ENCODE measurements at places on chromosomes 4 and X. TPM values are rescaled to one million over a fixed set of nuclear protein-coding genes. Genes with fewer than 3 reads are reported as not detected.

GRCh38 chrX:118570209-118570608 lies 74.6 kb downstream of the DOCK11 start:
- DNase-seq, result no peak

DNA sequence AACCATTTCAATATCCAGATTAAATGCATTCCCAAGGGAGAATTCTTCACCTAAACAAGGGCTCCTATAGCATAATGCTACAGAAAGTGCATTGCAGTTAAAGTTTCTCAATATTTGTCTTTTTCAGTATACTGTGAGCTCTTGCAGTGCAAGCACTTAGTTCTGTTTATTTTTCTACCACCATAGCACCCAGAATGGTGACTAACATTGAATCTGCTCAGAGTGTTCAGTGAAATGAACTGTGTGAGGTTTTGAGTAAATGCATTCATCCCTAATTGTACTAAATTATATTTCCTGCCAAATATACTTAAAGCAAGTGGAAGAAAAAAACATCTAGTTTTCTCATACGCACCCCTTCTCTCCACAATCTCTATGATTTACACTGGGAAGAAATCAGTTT lies 383.9 kb downstream of the PCDH7 start:
- DNase-seq, result no peak

GRCh38 chrX:103864886-103865534 lies 33.0 kb upstream of the RAB9B start:
- no peak for DNase-seq

DNA sequence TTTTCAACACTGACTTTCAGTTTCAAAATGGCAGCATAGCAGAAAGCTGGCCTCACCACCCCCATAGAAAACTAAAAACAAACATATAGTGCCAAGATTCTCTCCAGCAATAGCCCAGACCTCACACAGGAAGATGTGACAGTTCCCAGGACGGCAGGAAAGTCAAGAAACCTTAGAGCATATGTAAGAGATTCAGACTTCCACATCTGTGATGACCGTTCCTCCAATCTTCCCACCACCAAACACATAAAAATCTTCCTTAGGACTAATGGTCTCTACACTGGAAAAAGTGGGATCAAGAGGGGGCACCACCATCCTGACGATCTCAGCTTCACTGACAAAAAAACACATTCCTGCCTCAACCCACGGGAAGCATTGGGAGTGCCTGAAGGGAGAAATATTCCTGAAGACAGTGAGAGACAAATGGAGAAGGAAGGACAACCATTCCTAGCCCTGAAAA lies 134.1 kb upstream of the CPXCR1 start:
- DNase-seq, result no peak

- DNase-seq, result no peak
Observed at GRCh38 chr4:55989766-55990165, 41.0 kb downstream of the CEP135 start.

TRPC5OS gene
- 0.13 TPM for polyA plus RNA-seq

DNA sequence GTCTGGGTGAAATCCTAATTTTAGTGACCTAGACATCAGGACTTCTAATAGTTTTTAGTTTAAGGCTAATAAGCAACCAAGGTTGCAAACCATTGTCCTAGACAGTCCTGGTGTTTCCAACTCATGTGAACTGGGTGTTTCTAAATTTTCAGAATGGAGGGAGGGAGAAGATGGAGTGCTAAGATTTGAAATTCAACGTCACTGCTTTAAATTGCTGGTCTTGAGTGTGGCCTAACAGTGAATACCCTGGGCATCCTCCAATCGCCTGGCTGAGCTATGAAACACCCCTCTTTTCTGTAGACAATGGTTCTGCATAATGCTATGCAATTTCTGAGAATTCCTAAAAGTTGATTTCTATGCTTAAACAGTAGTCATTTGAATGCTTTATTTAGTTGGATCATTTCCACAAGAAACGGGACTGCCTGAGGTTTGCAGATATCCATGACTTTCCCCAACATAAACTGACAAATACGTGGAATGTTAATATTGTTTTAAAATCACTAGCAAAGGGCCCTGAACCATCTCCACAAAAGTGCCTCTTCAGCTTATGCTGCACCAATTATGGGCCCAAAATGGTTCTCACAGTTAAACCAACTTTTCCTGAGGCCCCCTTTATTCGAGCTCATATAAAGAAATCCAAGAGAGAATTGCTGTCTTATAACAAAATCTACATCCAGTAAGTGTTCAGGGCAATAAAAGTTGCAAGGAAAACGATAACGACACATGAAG lies 1.1 kb downstream of the FBXL5 start:
- no peak for DNase-seq

- DNase-seq, result no peak
Observed at GRCh38 chrX:130212371-130212770, 40.6 kb downstream of the RAB33A start.

- DNase-seq, result no peak
Observed at GRCh38 chr4:100849319-100849718, 331.5 kb upstream of the EMCN start.

DNA sequence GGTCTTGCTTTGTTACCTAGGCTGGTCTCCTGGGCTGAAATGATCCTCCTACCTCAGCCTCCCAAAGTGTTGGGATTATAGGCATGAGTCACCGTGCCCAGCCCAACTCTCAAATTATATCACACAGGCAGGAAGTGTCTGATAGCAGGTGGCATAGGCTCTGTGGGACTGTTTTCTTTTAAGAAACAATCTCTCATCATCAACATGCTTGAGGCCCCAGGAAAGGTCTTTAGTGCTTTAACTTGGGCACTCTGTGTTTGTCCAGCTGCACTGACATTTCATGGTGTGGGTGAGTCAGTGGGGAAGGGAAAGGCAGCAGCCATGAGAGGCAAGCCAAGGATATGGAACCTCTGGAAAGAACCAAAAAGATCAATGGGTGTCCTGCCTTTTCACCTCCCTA lies 88.1 kb upstream of the TSPAN5 start:
- no peak for DNase-seq

DNA sequence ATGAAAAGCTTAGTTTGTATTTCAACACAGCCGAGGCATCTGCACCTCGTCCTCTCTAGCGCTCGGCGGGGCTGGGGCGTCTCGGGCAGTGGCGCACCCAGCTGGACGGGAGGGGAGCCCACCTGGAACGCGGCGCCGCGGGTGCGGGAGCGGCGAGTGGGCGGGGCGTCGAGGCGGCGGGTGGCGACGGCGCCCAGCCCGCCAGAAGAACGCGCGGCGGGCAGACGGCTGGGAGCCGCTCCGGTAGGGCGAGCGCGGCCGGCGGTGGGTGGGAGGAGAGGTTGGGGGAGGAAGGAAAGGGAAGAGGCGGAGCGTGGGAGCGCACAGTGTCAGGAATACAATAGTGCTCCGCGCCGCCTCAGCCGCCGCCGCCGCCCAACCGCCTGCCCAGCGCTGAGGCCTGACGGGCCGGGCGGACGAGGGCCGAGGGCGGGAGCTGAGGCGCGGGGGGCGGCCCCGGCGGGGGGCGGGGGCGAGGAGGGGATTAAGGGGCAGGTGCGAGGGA lies at the start of gene JADE3:
TSS of gene JADE3 (plus strand) at position 324 of the 505 bp plus-strand sequence. CDS start 72,474 bp downstream, outside the sequence.
- DNase-seq, result peak; percentile 72

GRCh38 chr4:23023121-23023520 lies 330.4 kb downstream of the GBA3 start:
- no peak for DNase-seq

GRCh38 chrX:10104958-10105658 lies 51.7 kb upstream of the CLCN4 start:
- DNase-seq, result no peak

CXXC4 gene
- 13.5 TPM for polyA plus RNA-seq

EPGN gene
- 1.1 TPM for polyA plus RNA-seq

GRCh38 chr4:3112201-3112600 lies 37.7 kb downstream of the HTT start:
- no peak for DNase-seq

DNA sequence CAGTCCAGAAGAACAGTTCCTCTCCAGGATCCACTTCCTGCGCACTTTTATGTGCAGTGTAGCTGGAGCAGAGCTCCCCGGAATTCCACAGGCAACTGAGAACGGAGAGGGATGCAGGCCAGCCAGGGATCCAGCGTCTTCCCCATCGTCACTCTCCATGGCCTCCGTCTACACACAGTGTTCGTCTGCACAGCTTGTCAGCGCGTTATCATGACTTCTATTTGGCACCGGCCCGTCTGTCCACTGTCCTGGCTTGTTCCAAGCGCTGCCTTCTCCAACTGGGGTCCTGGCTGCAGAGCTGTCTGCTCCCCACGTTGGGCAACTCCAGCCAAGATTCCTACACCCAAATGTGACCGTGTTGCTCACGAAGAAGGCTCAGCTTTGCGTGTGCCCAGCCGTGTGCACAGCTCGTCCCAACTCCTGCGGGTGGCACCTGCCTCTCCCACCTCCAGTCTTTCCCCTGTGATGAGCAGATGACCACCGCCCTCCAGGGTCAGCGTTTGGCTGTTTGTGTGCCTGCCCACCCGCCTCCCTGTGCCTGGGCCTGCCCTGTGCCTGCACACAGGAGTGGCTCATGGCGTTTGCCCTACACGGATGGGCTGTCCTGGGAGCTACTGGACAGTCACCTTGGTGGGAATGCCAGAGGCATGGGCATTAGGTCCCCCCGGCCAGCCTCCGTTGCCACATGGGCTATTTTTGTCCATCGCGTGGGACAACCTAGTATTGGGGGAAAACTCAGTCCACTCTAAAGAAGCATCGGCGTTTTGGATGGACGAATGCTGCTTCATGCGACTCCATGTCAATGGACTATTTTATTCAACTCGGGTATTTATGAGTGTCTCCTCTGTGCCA lies 2.2 kb upstream of the CTBP1 start:
- no peak for DNase-seq

RNF175 gene
- 7.3 TPM for polyA plus RNA-seq

DNA sequence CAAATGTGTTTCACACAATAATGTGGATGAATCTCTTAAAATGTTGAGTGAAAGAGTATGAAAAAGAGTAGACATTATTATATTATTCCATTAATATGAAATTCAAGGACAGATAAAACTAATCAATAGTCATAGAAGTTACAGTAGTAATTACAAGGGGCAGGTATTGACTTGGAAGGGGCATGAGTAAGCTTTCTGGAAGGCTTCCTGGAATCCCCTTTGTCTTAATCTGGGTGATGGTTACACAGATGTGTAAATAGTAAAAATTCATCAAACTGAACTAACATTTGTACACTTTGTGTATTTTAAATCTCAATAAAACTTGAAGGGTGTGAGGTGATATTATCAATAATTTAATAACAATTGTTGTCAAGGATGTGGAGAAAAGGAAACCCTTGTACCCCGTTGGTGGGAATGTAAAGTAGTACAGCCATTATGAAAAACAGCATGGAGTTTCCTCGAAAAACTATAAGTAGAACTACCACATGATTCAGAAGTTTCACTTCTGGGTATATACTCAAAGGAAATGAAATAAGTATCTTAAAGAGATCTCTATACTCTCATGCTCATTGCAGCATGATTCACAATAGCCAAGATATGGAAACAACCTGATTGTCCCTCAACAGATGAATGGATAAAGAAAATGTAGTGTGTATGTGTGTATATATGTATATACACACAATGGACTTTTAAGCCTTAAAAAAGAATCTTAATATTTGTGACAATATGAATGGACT lies 96.9 kb upstream of the MID1IP1 start:
- no peak for DNase-seq

GUCY1A1 gene
- polyA plus RNA-seq, result 78.4 TPM

EFHC2 gene
- 9.0 TPM for polyA plus RNA-seq

- DNase-seq, result no peak
Observed at GRCh38 chr4:99651016-99651769, 6.4 kb downstream of the C4orf54 start.

SUPT20HL1 gene
- polyA plus RNA-seq, result not detected

DNA sequence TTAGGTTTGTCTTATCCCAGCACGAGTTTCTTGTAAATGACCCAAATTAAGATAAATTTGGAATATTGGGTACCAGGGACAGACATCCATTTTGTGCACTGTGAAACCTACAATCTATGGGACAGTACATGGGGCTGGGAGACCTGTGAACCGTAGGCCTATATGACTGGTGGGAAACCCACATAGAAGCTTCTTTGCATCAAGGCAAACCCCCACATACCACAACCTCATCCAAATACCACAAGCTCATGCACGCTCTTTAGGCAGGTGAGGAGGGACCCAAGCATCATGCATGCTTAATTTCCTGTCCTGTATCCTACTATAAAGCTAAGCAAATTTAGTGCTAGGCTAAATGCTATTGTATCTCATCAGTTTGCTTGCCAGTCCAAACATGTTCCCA lies 47.8 kb downstream of the NIPAL1 start:
- no peak for DNase-seq

DNA sequence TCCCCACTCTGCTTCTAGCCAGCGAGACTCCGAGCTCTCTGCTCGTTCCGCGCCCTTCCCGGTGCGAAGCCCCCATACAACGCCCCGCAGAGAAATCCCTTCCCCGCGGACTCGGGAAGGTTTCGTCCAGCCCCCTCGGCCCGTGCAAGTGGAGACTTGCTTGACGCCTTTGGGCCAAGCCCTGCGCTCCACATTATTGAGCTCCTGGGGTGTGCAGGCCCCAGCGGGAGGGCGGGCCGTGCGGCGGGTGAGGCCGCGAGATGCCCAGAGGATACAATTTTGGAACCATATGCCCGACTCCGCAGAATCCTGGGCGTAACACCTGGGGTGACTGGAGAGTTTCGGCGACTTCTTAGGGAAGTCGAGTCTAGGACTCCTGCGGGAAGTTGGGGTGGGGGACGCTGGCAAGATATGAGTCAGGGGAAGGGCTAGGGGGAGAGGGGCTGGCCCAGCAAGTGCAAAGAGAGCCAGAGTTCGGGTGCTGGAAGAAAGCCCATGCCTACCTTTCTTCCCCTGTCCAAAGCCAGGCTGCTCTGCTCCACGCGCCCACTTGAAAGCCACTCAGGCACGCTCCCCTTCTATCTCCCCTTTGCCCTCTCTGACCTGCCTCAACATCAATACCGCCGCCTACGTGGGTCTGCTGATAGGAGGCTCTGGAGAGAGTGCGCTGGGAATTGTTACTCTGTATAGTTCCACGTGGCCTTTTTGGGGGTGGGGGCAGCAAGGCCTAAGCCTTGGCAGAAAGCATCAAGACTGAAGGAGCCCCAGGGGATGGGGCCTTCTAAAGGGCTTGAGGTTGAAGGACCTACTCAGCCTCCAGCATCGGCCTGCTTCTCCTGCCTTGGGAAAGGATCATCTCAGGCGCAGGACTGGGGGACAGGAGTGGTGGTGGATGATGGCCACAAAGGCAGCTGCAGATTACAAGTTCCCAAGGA lies 1.2 kb upstream of the ELF4 start:
- no peak for DNase-seq

NXF2B gene
- 1.8 TPM for polyA plus RNA-seq

GRCh38 chrX:131853440-131853839 lies 169.7 kb upstream of the STK26 start:
- no peak for DNase-seq

Data from left kidney (tissue), 8 donors.